ENCODE measurements at places on chromosomes 3 and 15. TPM values are rescaled to one million over a fixed set of nuclear protein-coding genes. Genes with fewer than 3 reads are reported as not detected.
A peak's percentile ranks its signal among the peaks of the same experiment; 100 is the strongest.

GRCh38 chr3:70811880-70812279 is 499.4 kb upstream of the MDFIC2 start:
- peak; percentile 77 for DNase-seq

GRCh38 chr15:48131324-48131723 is 10.5 kb downstream of the SLC24A5 start:
- no peak for DNase-seq

TMEM212 gene
- not detected for total RNA-seq

DNA sequence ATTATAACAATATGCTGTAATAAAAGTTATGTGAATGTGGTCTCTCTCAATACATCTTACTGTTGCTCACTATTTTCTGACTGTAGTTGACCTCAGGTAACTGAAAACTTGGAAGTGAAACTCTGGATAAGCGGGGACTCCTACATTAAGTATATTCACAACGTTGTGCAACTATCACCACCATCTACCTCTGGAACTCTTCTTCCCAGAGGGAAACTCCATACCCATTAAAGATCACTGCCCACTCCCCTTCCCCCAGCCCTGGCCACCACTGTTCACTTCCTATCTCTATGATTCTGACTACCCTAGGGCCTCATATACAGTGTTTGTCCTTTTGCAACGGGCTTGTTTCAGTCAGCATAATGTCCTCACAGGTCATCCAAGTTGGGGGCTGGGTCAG is 20.7 kb downstream of the SLCO3A1 start:
- no peak for DNase-seq

GRCh38 chr15:41795996-41796856 is 21.9 kb downstream of the MAPKBP1 start:
- DNase-seq, result no peak

Data from kidney epithelial cell (primary cell).